Effector CD4-positive, alpha-beta T cell (primary cell): ENCODE measurements at places on chromosomes 6 and 20.
A peak's percentile ranks its signal among the peaks of the same experiment; 100 is the strongest.

DNA sequence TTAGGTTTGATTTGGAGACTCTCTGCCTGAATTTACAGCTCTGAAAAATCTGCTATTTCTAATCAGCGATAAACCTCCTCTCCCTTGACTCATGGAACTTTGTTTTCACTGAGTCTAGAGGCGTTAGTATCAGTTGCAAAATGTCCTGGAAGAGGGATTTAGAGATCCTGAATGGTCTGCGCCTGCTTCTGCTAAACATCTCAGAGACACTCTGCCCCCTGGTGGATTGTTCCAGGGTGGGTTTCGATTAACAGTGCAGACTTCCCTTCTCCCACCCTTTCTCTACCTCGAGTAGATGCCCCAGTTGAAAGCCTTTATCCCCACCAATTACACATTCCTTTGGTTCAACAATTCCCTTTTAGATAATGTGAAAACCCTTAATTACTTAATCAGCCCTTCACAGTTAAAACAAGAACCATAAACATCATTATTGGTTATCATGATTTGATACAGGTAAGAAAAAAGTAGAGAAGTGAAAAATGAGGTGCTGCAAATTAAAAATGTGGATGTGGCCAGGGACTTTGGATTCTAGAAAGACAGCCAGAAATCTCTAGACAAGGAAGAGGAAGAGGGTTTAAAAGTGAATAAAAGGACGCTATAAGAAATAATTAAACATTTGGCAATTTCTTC, 5.5 kb downstream of the HTR1B start:
- DNase-seq, result no peak

DNA sequence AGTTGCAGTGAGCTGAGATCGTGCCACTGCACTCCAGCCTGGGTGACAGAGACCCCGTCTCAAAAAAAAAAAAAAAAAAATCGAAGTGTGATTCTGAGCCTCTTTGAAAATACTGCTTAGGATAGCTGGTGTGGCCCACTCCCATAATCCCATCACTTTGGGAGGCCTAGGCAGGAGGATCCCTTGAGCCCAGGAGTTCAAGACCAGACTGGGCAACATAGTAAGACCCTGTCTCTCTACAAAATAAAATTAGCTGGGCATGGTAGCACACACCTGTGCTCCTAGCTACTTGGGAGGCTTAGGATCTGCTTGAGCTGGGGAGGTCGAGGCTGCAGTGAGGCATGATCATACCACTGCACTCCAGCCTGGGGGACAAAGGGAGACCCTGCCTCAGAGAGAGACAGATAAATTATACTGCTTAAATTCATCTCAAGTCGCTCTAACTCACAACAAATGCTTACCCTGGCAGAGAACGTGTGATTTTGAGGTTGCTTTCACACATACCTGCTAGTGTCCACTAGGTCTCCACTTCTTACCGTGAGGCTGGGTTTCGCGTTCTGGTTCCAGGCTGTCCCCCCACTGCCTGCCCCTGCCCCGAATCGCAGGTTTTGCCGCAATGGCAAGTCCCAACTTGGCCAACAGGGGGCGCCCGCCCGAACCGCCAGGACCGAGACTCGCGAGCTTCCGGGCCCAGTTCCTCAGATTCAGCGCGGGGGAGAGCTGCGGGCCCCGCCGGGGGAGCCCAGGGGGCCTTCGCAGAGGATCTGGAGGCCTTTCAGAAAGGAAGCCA, 12.3 kb upstream of the TMC2 start:
- DNase-seq, result peak; percentile 88

GRCh38 chr6:23027281-23027680, 457.9 kb downstream of the HDGFL1 start:
- no peak for DNase-seq

- no peak for DNase-seq
Measured at GRCh38 chr6:140388192-140388802, 1013.8 kb upstream of the CITED2 start.

- DNase-seq, result no peak
Measured at GRCh38 chr6:7644417-7644816, 54.4 kb downstream of the SNRNP48 start.

- DNase-seq, result no peak
Measured at GRCh38 chr20:6401893-6402557, 279.2 kb upstream of the FERMT1 start.

- no peak for DNase-seq
Measured at GRCh38 chr6:98831057-98831958, 3.1 kb upstream of the POU3F2 start.

- DNase-seq, result no peak
Measured at GRCh38 chr20:2610941-2611720, 41.3 kb upstream of the NOP56 start.

GRCh38 chr6:163531122-163531521, 116.6 kb downstream of the QKI start:
- DNase-seq, result no peak
